ENCODE measurements at places on chromosomes 2 and 18. TPM values are rescaled to one million over a fixed set of nuclear protein-coding genes. Genes with fewer than 3 reads are reported as not detected.

- no peak for DNase-seq
Observed at GRCh38 chr18:77133835-77134496, 1.4 kb upstream of the MBP start.

DNA sequence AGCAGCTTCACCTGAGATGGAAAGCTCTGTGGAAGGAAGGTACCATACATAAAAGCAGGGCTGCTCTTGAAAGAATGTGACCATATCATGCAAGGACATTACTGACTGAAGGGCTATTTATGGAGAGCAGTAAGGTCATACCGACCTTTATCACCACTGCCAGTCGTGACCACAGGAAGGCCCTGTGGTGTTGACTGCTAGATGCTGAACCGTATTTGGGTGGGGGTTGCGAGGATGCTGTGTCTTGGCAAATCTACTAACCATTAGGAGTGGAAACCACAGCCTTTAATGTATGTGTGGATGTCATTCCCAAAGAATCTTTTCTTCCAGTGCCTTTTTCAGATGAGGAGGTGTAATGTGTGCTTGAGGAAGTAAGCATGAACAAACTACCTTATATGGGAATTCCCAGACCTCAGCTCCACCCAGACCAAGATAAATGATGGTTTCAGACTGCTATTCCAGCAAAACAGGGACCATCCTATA is 60.8 kb downstream of the LIMS1 start:
- DNase-seq = no peak

- no peak for DNase-seq
Observed at GRCh38 chr2:171747371-171747770, 60.1 kb downstream of the DYNC1I2 start.

DNA sequence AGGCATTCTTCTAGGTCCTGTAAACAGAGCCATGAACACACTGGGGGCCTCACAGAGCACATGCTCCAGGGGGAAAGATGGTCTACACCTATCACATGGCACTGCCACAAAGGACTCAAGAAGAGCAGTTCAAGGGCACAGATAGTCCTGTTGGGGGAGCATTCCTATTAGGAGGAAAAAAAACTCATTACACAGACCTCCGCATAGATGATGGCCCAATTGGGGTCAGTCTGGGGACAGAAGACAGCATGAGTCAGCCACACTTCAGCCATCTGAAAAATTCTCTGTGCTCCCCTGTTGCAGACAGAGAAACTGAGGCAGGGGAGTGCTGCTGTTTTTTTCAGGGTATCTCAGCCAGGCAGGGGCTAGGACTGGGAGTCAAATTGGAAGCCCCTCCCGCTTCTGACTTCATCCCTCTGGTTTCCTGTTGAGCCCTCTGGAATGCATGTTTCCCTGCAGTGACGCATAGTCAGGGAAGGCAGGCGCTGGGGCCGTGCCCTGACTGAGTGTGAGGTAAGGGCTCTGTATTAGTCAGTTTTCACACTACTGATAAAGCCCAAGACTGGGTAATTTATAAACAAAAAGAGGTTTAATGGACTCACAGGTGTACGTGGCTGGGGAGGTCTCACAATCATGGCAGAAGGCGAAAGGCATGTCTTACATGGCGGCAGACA is 67.9 kb downstream of the RHOB start:
- DNase-seq = no peak

- no peak for DNase-seq
Observed at GRCh38 chr2:3316456-3317276, 61.0 kb downstream of the EIPR1 start.

Gene DUSP2
- polyA plus RNA-seq = 4.0 TPM

DNA sequence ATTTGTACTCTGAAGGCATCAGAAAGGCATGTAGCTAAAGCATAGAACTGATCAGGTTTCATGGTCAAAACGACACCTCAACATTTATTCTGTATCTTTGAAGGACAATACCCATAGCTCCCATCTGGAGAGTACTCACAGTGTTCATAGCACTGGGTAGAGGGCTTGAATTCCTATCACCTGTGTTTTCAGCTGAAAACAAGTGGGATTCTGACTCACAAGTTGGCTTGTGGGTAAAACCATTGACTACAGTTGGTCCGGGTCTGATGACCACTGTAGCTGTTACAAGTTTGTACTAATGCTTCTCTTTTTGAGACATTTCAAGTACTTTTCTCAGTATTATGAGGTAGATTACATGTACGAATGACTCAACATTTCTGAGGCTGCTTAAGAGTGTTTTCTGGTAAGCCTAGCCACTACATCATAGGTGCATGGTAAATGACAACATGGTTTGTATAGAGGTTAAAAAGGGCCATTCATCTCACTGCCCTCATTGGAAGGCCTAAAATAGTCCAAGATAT is 68.6 kb upstream of the PELI1 start:
- no peak for DNase-seq

Gene UGT1A3
- polyA plus RNA-seq = not detected

- peak; percentile 62 for DNase-seq
Observed at GRCh38 chr2:135742325-135742757, 686 bp downstream of the UBXN4 start.

Gene TMEM87B
- 17.8 TPM for polyA plus RNA-seq

DNA sequence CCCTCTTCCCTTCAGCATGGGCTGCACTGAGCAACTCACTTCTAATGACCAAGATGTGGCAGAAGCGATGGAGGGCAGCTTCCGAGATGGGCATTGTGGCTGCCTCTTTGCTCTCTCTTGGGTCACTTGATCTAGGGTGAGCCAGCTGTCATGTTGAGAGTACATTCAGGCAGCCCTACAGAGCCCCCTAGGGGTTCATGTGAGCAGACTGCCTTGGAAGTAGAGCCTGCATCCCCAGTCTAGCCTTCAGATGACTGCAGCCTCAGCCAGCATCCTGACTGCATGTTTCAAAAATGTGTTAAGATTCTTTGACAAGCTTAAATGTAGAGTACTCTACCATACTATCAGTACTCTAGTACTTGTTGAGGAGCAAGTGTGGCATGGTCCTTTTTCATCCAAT is 143.9 kb downstream of the NCK2 start:
- DNase-seq = no peak

Gene LYPD6B
- 32.7 TPM for polyA plus RNA-seq

Gene PUS10
- 9.8 TPM for polyA plus RNA-seq

Gene ONECUT2
- 0.10 TPM for polyA plus RNA-seq

DNA sequence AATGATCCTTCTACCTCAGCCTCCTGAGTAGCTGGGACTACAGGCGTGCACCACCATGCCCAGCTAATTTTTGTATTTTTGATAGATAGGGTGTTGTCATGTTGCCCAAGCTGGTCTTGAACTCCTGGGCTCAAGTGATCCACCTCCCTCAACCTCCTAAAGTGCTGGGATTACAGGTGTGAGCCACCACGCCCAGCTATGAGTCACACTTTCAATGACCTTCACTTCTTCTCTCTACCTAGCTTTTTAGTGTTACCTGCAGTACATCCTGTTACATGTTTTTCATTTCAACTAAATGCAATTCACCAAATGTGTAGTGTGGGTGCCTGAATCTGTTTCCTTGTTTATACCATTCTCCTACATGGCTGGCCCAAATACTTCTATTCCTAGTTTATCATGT is 64.0 kb downstream of the SLC39A10 start:
- no peak for DNase-seq

GRCh38 chr2:82215212-82215611 is 1910.7 kb upstream of the LRRTM1 start:
- DNase-seq = no peak
